Fibroblast of skin of back (primary cell): ENCODE measurements at places on chromosomes 13 and 19.

DNA sequence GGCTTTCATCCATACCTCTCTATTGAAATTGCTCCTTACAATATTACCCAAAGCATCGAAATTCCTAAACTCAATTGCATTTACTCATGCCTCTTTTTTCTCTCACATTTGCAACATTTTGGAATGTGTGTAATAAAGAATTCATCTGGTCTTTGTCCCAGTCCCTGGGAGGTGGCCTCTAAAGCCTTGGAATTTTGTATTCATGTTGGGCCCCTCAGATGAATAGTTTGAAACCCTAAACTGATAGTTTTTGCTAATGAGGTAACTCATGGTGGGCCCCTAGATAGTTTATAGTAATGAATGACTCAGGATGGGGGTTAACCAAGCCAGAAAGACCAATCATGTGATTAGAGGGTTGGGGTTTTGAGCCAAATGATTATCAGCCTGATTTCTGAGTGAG lies 490.4 kb downstream of the DIAPH3 start:
- DNase-seq: peak; percentile 44

GRCh38 chr19:31529121-31529520 lies 179.9 kb upstream of the TSHZ3 start:
- no peak for DNase-seq

DNA sequence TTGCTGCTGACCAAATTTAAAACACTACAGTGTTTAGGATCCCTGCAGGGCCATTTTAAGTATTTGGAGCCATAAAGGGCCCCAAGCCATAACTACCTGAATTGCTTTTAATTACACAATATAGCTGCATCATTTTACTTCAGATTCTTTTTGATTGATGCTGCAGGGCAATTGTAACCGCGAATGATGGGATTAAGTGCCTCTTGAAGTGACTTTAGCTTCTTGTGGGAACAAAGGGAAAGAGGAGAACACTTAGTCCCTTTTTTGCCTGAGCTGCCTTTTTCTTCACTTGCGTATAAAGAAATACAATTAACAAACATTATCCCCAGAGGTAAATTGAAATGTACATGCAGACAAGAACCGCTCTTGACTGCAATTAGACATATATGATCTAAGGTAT lies 228.5 kb downstream of the ZIC5 start:
- DNase-seq: no peak

DNA sequence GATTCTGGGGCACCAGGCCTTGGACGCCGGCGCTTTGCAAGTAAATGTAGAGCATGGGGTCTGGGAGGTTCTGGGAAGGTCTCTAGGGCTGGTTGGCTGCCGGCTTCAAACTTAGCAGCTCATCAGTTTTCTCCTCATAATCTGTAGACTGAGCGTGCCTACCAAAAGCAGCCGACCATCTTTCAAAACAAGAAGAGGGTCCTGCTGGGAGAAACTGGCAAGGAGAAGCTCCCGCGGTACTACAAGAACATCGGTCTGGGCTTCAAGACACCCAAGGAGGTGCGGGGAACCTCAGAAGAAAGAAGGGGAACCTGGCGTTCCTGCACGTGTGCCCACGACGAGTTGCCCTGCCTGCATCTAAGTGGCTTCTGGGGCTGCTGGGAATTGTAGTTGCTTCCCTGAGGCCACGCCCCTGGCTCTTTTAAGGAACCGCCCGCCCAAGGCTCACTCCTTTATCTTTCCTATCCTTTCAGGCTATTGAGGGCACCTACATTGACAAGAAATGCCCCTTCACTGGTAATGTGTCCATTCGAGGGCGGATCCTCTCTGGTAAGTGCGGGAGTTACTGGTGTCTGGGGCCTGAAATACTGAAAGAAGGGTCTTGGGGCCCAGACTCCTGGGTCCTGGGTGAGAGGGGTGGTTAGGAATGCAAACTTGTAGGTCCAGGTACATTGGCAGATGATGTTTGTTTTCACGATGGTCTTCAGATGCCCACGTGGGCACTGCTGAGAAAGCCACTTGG lies 984 bp downstream of the RPS11 start:
- peak; percentile 66 for DNase-seq

- no peak for DNase-seq
Measured at GRCh38 chr13:30039511-30039911, 189.1 kb upstream of the UBL3 start.

GRCh38 chr19:47232422-47233211 lies 1.6 kb upstream of the BBC3 start:
- peak; percentile 85 for DNase-seq

DNA sequence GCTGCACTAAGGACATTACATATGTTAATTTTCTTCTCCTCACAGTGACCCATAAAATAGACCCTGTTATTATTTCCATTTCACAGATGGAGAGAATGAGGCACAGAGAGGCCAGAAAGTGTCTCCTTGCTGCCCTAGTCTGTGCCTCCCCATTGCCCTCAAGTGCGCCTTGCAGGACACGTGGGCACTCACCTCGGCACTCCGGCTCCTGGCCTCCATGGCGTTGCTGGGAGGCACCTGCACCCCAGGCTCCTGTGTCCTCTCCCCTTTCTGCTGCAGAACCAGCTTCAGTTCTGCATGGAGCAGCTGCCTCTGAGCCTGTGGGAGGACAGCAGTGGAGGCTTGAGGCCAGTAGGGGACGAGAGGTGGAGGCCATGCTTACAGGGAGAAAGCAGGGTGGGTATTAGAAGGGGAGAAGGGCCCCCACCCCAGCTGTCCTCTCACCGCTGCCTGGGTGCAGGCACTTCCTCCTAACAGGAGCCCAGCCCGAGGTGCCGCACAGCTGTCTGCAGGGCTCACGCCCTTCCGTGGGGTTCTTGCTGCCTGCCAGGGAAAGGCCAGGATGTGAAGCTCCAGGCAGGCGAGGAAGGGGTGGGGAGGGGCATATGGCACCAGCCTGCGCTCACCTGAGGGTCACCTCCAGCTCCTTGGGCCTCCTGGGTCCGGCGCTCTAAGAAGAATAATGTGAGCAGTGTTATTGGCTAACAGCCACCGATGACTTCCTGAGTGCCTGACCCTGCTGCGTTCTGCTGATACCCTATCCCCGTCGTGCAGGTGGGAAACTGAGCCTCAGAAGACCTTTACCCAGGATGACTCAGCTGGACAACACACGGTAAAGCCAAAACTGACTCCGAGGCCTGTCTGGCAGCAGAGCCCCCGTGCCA lies 5.2 kb downstream of the PRX start:
- no peak for DNase-seq

GRCh38 chr13:32246468-32246867 lies 68.7 kb downstream of the ZAR1L start:
- DNase-seq: peak; percentile 73

GRCh38 chr19:45960595-45961235 lies 12.9 kb downstream of the NOVA2 start:
- no peak for DNase-seq

GRCh38 chr13:30581582-30581981 lies 36.1 kb upstream of the USPL1 start:
- DNase-seq: no peak

GRCh38 chr19:56191115-56191514 lies 6.5 kb downstream of the ZSCAN5B start:
- no peak for DNase-seq

DNA sequence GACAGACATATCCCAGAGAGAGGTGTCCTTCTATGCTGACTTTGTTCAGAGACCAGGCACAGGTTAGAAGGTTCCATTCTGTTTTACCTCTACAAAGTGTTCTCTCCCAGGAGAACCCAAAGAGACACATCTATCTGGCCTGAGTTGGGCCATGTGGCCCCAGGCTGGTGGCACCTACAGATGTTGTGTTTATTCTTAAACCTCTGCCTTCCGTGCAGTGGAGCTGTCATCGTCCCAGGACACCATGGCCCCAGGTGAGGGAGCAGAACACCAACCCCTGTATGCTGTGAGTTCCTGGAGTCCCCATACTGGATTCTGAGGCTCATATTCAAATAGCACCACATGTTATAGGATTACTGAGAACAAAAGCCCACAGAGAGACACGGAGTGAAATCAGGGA lies 3.9 kb downstream of the KIR3DL3 start:
- DNase-seq: no peak

DNA sequence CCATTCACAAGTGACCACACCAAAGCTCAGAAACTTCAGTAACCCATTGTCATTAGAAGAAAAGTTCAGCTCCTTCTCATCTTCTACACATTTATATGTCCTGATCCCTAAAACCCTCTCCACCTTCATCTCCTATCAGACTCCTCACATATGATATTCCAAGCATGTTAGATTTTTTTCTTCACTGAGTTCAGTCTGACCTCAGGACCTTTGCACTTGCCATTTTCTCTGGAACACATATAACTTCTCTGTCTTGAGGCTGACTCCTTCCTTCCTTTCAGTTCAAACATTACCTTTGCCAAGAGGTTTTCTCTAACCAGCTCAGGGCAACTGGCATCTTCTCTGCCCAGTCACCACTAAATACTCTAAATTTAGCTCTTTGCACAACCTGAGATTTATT lies 54.1 kb downstream of the C13orf42 start:
- DNase-seq: no peak

- DNase-seq: no peak
Measured at GRCh38 chr13:39486758-39487157, 116.2 kb downstream of the LHFPL6 start.

DNA sequence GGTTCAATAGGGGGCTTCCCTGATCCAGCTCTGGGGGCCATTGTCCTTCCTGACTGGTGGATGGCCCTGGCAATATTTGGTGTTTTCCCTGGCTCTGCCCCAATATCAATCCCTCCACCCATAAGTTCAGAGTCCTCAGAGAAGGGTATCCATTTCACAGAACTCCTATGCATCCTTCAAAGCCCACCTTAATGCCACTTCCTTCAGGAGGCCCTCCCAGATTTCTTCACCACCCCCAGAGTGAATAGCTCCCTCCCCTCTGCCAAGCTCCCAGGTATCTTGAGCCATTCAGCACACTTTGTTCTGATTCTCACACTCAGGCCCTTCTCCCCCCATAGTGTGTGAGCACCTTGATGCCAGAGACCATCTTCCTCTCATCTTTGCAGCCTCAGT lies 5.8 kb downstream of the PPP1R14A start:
- DNase-seq: no peak

- DNase-seq: no peak
Measured at GRCh38 chr13:24035411-24035810, 125.1 kb upstream of the SPATA13 start.

- peak; percentile 54 for DNase-seq
Measured at GRCh38 chr19:6402837-6403608, 10.1 kb upstream of the GTF2F1 start.

GRCh38 chr13:54859827-54860226 lies 1831.2 kb downstream of the OLFM4 start:
- no peak for DNase-seq
